Activated T-helper 1 cell treated with anti-CD3 and anti-CD28 coated beads, Interleukin-2, amount 50 U/mL, for 16 hours (primary cell): ENCODE measurements at places on chromosomes 3 and 15.

DNA sequence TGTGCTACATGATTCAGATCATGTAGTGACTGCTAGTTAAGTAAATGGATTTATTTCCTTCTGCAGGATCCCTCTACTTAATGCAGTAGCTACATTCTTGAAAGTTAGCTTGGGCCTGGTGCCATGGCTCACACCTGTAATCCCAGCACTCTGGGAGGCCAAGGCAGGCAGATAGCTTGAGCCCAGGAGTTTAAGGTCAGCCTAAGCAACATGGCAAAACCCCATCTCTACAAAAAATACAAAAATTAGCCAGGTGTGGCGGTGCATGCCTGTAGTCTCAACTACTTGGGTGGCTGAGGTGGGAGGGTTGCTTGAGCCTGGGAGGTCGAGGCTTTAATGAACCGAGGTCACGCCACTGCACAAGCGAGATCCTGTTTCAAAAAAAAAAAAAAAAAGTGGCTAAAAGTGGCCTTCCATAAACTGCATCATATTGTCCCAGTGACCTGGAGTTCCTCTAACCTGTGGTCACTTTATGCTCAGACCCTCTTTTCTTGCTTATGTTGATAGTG is 22.0 kb downstream of the TSEN2 start:
- DNase-seq, result no peak

GRCh38 chr3:12946649-12947316 is 105.4 kb upstream of the RPL32 start:
- no peak for DNase-seq

DNA sequence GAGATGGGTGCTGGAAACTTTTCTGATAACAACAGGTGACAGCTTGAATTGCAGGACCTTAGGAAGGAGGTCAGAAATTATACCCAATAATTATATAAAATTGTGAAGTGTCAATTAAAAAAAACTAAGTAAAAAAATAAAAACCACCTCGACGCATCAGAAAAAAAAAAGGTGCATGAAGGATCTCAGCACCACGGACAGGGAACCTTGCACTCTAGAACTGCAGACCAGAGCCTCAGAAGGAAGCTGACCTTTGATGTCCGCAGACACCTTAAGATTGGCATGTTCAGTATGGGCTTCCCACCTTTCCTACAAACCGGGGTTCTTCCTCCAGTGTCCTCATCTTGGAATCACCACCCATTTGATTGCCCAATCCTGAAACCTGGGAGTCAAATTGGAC is 60.9 kb downstream of the SCN10A start:
- no peak for DNase-seq

DNA sequence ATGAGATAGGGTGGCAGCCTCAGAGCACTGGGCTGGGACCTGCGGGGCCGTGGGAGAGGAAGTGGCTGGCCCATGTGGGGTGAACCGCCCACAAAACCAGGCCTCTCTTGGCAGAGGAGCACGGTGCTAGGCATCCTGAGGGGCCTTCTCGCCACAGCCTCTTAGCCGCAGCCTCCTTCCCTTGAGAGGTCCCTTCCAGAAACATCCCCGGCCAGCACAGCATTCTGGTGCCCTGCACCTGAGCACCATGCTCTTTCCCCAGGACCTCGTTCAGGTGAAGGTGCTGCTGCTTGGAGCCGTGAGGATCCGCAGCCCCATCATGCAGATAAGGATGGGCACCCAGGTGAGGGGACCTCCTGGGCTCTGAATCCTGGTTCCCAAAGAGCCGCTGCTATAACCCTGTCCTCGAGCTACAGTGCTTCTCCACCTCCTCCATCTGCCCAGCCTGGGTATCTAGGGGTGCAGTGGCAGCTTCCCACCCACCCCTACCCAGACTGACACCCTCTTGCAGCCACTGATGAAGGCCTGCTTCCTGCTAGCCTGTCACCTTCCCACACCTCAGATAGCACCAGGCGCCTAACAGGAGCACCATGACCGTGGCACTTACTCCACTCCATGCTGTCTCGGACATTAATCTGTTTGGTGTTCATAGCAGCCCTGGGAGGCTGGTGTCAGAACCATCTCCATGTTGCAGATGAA is 11.2 kb upstream of the TXNRD3 start:
- no peak for DNase-seq

DNA sequence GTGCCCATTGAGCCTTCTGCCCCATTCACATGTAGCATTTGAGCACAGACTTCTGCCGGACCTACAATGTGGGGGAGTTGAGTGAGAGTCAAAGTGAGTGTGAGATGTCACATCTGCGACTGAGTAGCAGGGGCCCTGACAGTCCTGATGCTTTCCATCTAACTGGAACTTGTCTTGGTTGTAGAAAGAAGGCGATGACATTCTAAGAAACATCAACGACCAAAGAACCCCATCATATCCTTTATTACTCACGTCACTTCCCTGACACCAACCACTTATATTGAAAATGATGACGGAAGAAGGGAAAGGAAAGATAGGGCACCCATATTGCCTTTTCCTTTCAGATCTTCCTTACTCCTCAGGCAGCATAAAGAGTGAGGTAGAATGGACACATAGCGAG is 30.5 kb downstream of the SMAD3 start:
- DNase-seq, result no peak

DNA sequence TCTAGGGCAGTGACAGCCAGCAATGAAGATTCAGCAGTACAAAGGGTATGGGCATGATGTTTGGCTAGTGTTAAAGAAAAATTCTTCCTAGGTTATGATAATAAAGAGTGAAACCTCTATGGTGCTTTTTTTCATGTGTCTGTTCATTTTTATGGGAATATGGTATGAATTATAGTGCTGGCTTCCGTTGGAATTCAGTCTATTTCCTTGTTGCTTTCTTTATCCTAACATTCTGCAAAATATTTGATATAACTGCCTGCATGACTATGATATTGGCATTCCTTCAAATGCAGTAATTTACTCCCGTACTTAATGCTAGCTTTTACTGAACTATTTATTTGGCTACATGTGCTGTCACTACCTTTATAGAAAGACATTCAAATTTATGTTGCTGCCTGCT is 57.6 kb upstream of the ATP11B start:
- DNase-seq, result no peak

DNA sequence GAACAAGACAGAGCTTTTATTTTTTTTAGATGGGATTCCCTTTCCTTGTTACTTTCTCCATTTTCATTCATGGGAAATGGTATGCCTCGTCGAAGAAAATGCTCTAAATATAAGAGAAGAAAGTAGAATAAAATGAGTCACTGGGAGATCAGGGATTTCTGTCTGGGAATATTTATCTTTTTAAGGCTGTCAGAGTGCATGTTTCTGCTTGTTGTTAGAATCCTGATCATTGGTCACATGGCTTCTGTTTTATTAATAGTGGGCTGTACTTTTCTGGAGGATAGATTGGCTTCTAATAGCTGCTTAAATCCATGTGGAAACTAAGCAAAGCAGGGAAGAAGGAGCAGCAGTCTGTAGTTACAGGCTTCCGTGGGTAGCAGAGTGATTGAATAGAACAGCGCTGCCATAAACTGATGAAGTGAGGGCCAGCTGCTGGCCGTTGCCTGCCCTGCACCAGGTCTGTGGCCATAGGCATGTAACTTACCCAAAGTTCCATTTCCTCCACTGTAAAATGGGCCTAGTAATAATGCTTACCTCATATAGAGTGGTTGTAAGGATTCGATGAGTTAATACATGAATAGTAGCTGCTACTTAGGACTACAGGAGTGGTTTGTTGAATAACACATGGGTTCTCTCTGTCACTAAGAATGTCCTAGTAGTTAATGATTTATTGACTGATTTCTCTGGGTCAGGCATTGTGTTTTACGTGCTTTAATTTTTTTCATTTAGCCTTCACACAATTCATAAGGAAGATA is 289.9 kb downstream of the SATB1 start:
- no peak for DNase-seq

GRCh38 chr3:111246967-111247760 is 175.5 kb downstream of the NECTIN3 start:
- no peak for DNase-seq

- DNase-seq, result no peak
Measured at GRCh38 chr15:98232761-98233160, 272.3 kb downstream of the ARRDC4 start.

DNA sequence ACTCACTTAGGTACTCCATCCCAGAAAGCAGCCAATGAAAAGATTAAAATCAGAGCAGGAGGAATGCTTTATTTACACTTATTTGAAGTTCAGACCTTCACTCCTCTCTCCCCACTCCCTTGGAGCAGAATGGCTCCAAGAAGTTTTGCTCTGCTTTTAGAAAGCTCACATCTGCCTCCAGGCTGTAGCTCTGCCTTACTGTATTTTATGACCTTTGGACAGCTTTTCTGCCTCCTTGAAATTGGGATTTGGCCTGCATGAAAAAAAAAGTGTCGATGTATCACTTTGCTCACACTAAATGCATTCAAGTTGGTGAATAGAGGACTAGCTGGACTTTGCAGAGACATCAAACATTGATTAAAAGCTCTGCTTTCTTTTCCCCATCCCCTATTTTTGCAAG is 95.3 kb downstream of the SLC9A9 start:
- no peak for DNase-seq

- DNase-seq, result no peak
Measured at GRCh38 chr15:62141643-62142588, 23.2 kb downstream of the C2CD4B start.

DNA sequence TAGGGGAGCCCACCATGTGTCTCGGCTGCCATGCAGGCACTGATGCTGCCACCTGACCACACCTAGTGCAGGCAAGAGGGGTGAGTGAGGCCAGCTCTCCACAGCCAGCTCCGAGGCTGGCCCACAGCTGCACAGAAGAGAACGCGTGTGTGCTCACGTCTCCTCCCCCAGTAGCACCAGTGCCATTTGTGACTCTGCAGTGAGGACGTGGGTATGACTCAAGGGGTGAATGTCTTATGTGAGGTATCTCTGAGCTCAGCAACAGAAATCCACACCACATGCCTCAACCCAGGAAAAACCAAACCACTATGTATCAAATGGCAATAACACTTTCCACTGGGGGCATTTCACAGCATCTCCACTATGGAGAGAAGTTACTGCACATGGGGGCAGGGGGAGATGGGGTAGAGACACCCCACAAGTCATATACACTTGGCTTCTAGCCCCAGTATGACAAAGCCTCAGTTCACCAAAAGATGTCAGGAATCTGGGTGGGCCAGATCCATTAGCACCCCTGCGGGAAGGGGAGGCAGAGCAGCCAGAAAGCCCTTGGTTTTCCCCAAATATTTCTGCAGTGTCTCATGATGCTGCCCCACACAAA is 87.6 kb downstream of the LRIG1 start:
- no peak for DNase-seq

GRCh38 chr15:71093054-71094024 is 21.9 kb upstream of the THSD4 start:
- no peak for DNase-seq

GRCh38 chr3:189953551-189953950 is 167.1 kb downstream of the P3H2 start:
- no peak for DNase-seq

DNA sequence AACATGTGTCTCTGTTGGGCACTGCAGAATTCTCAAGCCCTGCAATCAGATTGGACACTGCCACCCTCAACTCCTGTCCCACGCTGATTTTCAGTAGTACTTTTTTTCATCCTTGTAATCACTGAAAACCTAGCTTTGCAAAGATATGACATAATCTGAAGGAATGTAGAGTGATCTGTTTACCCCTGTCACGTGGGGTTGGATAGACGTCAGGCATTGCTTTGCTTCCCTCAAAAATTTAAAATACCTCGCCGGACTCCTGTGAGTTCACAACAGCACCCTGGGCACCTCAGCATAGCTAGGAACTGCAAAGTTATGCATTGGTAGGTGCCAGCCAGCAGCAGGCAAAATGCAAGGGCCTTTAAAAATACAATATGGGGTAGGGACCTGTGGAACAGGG is 71.1 kb upstream of the OXTR start:
- DNase-seq, result no peak

GRCh38 chr3:188287339-188287738 is 133.4 kb downstream of the LPP start:
- no peak for DNase-seq

DNA sequence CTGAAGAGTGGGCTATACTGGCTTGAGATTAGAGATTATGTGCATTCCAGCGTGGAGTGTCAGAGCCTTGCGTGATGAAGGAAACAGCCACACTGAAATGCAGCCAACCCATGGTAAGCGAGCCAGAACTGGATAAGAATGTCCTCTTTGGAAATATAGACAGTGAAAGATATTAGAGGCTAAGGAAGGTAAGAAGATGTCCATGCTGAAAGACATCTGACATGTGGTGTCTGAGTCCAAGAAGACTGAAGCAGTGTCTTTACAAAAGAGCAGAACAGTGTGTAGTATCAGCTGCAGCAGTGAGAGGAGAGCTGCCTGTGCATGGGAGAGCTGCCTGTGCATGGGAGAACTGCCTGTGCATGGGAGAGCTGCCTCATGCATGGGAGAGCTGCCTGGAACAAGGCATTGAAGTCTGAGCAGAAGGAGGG is 672.2 kb downstream of the DIPK2A start:
- DNase-seq, result no peak

DNA sequence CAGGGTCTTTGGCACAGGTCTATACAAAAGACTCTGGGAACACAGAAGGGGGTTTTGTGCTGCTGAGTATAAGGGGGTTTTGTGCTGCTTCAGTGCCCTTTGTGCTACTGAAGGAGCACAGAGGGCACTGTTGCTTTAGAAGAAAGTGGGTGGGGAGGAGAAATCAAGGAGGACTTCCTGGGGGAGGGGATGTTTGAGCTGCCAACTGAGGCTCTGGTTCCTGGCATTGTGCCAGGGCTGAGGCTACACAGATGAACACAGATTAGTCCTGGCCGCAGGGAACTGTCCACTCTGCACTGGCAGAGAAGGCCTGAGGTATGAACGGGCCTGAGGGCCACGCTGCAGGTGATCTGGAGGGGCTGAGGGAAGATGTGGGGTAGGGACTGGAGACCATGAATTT is 32.2 kb upstream of the SEC13 start:
- DNase-seq, result no peak

DNA sequence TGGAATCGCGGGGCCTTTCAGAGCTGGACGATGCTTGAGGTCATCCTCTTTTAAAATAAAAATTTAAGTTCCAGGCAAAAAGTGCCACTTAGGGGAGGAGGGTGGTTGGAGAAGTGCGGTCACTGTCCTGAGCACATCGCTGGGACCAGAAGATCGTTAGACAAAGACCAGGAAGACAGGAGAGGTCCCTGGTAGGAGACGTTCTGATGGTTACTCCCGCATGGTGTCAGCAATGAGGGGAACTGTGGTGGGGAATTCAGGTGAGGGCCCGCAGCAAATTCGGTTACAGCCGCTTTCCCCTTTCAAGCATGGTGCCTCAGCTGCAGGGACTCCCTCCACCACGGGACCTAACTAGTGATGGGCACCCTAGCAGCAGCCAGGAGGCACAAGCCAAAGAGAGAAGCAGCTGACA is 1.0 kb upstream of the ISY1 start:
- DNase-seq, result no peak
